Stimulated activated CD4-positive, alpha-beta T cell treated with anti-CD3 and anti-CD28 coated beads, Interleukin-1b, Interleukin-23, amount 100 ng/mL, for 1 hour (primary cell): ENCODE measurements at places on chromosomes 1 and 21.

DNA sequence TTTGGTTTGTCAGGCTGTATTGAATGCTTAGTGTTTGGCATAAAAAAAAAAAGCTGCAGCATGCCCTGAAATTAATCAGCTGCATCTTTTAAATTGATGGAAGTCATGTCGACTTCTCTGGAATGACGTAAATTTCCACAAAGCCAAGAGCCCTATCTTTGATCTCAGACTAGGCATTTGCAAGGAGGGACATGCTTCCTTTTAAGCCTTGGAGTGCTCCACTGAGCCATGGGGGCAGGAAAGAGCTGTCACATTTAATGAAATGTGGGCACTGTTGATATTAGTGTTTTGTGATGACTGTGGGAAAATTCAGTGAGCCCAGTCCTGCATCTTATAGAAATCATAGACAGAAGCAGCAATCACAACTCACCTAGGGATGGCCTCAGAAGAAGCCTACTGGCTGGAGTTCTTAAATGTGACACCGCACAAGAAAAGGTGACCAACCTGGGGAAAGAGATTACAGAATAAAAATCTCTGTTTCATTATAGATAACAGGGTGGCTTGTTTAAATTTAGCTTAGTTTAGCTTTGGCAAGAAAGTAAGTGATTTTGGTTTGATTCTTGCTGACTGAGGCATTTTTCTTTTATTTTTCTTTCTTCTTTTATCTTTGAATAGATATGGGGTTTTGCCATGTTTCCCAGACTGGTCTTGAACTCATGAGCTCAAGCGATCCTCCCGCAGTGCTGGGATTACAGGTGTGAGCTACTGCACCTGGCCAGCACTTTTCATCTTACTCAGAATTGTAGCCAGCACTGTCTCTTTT, 188.2 kb downstream of the HHAT start:
- no peak for DNase-seq

GRCh38 chr1:23114424-23115079, 54.1 kb downstream of the LUZP1 start:
- no peak for DNase-seq

GRCh38 chr1:30748699-30749401, 8.7 kb downstream of the LAPTM5 start:
- DNase-seq, result no peak

DNA sequence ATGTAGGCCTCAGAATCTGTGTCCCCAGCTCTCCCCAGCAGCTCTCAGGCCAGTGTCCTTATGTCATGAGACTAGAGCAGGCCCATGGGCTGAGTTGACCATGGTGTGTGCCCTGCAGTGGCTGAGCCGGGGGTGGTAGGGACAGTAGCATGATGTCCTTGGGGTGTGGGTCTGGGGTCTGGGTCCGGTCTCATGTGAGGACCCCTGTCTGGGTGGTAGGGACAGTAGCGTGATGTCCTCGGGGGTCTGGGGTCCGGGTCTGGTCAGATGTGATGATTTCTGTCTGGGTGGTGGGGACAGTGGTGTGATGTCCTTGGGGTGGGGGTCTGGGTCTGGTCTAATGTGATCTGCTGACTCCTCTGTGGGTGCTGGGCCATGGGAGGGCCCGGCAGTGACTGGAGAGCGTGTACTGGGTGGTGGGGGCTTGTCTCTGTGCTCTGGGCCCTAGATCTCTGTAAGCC, 64.5 kb downstream of the OBSCN start:
- DNase-seq, result no peak

GRCh38 chr1:58813361-58813760, 29.5 kb upstream of the JUN start:
- DNase-seq, result no peak

DNA sequence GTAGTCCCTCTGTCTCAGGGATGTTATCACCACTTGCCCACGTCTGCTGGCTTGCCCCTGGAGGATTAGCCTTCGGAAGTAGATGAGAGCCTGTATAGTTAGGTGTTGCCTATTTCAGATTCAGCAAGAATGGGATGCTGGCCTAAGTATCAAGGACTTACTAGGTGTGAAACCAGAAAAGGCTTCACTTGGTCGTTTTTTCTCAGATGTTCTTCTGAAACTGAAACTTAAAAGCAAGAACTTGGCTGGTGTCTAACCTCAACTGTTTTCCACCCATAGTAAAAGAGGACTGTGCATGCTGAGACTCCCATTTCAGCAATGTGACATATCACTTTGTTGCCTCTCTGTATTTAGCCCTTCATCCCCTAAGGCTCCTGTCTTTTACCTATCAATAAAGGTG, 67.0 kb upstream of the LRRC53 start:
- no peak for DNase-seq

DNA sequence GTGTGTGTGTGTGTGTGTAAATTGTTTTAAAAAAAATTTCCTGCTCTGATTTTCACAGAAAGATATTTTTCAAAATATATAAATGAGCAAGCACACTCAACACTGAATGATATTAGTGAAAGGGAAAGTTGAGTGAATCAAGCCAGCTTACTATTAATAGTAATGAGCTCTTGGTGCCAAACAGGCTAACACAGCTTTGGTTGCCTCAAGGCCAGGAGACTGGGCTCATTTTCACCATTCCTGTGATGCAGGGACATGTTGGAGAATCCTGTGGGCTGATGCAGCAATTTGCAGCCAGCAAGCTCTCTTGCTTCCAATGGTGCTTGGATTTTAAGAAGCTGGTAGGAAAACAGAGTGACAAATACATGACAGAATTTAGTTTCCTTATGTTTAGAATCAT, 30.2 kb downstream of the PLA2G4A start:
- DNase-seq, result no peak

DNA sequence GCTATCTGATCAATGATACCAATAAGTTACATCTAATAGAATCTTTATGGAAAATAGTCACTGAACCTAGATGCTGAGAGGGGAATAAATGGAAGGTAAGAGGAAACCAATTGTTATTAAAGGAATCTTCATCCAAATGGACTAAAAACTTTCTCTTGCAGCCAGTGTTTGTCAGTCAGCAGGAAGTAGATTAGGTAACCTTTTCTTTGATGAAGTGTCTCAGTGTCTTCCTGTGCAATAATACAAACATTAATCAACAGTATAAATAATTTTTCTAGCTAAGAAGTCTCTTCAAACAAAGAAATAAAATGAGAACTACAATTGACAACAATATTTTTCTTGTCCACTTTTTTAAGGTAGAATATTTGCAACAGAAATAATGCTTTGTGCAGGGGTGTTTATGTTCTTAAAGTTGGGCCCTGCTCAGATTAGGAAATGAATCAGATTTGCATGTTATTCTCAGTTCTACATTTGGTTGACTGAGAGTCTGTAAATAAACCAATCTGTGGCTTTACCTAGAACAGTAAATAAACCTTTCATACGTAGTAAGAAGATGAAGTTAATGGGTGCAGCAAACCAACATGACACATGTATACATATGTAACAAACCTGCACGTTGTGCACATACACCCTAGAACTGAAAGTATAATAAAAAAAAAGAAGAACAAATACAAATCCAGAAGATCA, 391.4 kb downstream of the MRPL39 start:
- DNase-seq, result no peak

DNA sequence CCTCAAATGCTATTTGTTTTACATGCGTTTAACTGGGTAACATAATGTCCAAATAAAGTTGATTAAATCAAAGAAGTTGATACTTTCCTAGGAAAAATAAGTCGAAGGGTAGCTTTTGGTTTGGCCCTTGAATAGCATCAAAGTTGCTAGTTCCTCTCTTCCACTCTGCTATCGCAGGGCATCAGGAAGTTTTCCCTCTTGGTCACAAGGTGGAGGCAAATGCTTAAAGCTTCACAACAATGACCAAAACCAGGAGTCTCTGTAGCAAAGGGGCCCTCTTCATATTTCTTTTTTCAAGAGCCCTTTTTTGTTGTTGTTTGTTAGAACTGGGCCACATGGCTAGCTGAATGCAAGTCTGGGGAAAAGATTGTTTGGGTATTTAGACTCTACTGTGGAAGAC, 668.4 kb downstream of the KCNT2 start:
- DNase-seq, result no peak

GRCh38 chr21:29233256-29233546, 65.5 kb upstream of the BACH1 start:
- DNase-seq, result no peak

DNA sequence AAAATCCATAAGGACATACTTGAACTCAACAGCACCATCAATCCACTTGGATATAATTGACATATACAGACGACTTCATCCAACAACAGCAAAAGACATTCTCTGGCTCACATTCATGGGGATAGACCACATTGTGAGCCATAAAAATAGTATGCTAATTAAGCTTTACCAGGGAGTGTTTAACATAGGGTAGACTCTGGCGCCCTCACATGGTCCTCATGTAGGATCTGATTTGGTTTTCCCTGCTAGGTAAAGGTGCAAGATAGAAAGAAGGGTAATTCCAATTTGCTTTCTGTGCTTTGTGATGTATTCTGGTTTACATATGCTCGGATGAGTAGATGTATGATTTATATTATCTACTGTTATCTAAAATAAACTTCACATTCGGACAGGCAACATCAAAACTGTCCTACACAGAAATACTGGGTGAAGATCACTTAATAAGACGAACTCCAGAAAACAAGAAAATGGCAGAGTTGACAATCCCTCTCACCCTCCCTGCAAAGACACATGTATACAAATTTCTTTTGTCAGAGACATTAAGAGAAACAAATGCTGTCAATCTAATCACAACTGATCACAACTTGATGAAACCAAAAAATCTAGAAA, 27.7 kb downstream of the CR1L start:
- no peak for DNase-seq

GRCh38 chr1:26225033-26225831, 8.8 kb upstream of the CEP85 start:
- DNase-seq, result no peak

DNA sequence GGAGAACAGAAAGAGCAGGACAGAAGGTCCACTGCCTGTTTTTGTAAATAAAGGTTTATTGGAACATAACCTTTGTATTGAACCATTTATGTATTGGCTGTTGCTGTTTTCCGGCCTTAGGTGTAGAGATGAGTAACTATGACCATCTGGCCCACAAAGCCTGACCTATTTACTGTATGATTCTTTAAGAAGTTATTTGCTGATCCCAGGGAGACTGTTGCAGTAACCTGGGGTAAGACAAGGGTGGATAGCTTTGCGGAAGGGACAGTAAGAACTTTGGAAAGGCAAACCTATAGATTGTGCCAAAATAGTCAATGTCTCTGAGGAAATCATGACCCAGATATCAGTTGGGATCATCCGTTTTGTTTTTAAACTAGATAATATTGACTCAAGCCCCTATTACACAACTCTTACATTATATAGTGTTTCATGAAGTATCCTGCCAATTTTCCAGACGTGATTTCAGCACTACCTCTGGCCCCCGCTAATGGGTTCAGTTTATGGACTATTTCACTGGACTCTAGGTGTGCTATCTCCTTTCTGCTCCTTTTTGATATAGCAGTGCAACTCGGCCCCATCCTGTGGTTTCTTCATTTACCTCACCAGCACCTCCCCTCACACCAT, 20.8 kb upstream of the TLCD4 start:
- no peak for DNase-seq

GRCh38 chr1:207971331-207972219, 60.6 kb upstream of the CD34 start:
- DNase-seq, result no peak

- no peak for DNase-seq
Measured at GRCh38 chr21:34857874-34858273, 189.1 kb downstream of the CLIC6 start.

DNA sequence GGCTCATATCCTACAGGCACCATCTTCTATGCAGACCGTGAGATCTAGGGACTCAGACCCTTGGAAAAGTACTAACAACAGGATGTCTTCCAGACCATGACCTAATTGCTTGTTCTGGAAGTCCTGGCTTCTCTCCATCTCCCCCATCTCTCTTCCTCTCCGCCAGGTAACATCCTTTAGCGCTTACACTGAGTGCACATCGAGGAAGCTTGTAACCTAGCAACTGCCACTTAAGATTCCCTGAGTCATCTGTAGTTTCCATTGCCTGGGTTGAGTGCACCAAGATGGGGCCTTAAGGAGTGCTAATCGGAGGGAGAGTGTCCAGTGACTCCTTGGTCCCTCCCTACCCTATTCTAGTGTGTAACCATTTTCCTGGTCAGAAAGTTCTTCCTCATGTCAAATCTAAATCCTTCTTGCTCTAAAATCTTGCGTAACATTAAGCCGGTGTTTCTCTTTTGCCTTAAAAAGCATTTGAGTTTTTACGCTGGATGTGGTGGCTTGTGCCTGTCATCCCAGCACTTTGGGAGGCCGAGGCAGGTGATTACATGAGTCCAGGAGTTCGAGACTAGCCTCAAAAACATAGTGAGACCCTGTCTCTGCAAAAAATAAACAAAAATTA, 9.7 kb downstream of the KLHDC8A start:
- DNase-seq, result no peak

- DNase-seq, result peak; percentile 56
Measured at GRCh38 chr1:200802865-200803512, 64.3 kb downstream of the CAMSAP2 start.

DNA sequence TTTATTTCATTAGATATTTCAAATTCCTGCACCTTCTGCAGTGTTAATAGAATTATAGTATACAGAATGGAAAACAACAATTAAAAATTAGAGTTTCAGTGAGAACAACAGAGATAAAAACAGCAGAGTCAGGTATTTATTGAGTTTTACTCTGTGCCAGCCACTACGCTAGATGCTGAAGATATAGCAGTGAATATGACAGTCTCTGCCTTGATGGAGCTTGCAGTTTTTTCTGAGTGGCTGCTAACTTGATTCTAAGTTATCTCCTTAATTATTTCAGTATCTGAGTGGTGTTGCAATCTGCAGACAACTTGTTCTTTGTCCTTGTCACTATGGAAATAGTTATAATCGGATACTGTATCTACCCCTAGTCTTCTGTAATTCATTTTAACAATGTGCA, 384.3 kb upstream of the ZRANB2 start:
- DNase-seq, result no peak

DNA sequence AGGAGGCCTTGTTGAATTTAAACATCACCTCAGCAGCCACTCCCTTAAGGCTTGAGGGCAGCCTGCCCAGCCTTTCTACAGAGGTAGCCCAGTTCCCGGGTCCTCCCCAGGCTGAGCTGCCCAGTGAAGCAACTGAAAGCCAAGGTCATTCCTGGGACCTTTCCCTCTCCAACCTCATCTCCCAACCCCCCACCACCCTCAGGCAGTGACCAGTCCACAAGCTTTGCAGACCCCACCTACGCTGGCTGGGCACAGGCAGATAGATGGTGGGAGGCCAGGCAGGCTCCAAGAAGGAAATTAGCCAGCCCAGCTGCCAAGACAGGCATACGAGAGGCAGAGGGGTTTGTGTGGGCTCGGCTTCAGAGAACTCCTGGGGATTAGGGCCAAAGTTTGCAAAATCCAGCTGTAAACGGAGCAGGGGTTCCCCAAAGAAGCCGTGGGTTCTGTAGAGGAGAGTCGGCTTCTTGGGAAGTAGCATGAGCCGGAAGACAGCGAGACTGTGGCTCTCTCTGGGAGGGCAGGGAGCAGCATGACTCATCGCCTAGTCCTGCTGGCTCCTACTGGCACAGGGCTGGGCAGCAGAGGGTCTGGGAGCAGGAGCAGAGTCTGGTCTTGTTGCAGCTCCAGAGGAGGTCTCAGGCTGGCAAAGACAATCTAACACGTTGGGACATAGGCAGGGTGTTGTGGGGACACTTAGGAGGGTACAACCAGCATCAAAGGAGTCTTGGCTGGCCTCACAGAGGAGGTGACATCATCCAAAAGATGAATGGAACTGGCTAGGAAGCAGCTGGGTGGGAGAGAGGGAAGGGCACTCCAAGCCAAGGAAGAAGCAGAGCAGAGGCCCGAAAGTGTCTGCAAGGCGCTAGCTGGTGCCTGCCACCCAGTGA, 2.8 kb upstream of the ZC3H12A start:
- no peak for DNase-seq
